GM23248 (cell line): ENCODE measurements at places on chromosomes 2 and 18.

DNA sequence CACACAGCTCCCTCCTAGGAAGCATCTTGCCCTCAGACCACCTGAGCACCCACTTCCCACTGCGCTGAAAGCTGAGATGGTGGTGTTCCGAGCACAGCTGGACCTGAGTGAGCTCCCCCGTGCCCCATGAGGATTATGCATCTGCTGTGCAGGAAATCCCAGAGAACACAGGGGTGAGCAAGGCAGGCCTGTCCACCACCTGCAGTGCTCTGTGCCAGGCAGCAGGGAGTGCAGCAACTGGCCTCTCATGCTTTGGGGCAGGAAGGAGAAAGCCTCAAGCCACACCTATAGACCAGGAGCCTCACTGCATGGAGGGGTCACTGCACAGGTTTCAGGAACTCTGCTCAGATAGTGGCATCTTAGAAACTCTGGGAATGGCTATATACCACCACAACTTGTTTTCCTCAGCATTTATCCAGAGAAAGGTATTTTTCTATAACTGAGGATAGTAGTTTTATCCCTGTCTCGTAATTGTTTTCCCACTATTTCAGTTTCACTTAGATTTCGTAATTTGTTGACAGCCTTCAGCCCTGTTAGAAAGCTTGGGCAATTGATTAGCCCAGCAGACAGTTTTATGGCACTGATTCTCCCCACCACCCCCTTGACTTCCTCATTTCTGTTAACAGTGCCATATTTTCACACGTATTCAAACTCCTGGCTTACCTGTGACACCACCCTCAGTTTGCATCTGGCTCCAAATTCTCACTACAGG, 144.3 kb upstream of the DAPL1 start:
- DNase-seq: no peak

DNA sequence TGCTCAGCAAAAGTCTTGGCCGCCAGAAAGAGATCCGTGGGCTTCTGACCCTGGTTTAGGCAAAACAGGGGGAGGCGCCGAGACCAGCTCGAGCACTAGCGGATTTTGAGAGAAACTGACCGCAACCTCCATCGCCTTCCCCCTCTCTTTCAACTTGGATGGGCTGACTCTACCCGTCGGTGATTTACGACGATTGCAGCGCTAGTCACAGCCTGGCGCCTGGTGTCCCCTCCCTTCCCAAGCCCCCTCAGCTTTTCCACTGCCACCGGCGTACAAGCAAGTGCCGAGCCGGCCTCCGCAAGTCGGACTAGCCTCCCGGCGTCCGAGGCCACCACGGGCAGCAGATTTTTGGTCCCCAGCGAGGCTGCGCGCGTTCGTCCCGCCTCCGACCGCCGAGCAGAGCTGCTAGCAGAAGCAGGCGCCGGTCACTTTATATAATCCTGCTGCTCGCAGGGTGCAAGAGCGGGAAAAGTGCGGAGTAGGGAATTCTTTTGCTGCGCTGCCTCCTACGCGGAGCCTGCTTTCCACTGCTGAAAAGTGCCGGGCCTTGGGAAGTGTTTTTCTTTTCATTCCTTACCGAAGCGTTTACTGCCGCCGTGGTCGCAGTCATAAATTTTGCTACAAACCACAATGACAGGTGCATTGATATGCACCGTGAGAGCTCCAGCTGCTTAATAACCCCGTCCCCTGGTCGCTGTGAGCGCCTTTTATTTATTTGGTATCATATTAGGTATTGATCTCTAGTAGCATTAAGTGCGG, 7.7 kb downstream of the HOXD3 start:
- no peak for DNase-seq

- peak; percentile 98 for DNase-seq
These were observed 42.0 kb downstream of the MCFD2 start for GRCh38 chr2:46873604-46874068.

DNA sequence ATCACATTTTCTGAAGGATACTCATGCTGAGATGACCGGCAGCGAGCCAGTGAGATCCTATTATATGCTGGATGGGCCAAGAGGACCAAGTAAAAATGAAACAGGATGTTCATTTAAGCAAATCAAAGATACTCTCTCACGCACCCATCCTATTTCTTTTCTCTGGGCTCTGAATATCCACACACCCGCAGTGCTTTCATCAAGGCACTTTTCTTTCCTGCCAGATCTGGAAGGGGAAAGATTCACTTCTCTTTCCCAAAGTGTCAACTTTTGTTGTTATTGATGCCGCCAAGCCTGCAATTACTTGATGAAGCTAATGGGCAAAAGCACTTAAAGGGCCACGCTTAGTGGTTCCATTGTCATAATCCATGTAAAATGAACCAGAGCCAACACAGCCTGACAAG, 191.9 kb upstream of the CHAC2 start:
- no peak for DNase-seq

DNA sequence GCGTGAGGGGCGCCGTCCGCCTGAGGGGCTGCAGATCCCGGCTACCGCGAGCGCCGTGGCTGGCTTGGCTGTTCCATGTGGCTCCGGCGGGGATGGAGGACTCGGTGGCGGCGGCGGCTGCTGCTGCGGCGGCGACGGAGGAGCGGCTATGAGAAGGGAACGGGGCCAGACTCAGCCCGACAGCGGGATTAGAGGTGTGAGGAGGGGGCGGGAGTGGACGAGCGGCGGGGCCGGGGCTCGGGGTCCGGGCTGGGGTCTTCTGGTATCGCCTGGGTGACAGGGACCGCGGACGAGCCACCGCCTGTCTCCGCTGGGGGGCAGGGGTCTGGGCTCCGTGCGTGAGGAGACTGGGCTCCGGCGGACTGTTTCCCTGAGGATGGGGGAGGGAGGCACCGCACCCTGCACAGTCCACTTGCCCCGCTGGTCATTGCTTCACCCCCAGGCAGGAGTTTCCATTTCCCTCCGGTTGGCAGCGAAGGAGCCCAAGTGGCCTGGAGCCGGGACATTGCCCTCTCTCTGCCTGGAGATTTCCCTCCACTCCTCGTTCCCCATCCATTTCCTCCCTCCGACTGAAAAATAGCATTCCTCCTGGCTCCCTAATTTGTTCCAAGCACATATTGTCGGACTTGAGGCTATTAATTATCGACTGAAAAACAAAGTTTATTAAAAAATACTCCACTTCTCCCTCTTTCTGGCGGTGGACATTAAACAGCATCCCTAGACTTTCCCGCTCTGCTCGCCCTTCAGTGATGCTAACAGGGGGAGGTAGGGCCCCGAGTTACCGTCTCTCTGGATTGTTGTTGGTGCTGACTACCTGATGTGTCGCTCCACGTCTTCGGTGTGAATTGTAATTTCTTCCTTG, 577 bp downstream of the EHBP1 start:
- peak; percentile 78 for DNase-seq

DNA sequence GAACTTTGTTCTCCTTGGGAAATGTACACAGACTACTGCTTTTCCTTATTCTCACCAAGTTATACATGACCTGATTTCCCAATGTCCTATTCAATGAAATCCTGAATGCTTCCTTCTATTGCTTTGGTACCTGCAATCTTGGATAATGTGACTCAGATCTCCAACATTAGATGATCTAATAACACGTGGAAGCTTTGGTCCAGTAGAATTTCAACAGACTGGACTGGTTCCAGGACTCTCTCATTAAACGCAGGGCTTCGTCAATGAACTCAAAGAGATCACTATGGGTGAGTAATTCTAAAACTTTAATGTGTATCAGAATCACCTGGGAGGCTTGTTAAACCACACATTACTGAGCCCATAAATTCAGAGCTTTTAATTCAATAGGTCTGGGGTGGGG, 413.6 kb upstream of the KCNH7 start:
- DNase-seq: no peak

- DNase-seq: no peak
These were observed 271.3 kb downstream of the MREG start for GRCh38 chr2:215742021-215742420.

- DNase-seq: no peak
These were observed 10.8 kb upstream of the ITGA6 start for GRCh38 chr2:172416447-172417058.
